ENCODE measurements at places on chromosomes 5 and 9.

- DNase-seq: no peak
Measured at GRCh38 chr5:56212130-56212879, 20.8 kb downstream of the ANKRD55 start.

DNA sequence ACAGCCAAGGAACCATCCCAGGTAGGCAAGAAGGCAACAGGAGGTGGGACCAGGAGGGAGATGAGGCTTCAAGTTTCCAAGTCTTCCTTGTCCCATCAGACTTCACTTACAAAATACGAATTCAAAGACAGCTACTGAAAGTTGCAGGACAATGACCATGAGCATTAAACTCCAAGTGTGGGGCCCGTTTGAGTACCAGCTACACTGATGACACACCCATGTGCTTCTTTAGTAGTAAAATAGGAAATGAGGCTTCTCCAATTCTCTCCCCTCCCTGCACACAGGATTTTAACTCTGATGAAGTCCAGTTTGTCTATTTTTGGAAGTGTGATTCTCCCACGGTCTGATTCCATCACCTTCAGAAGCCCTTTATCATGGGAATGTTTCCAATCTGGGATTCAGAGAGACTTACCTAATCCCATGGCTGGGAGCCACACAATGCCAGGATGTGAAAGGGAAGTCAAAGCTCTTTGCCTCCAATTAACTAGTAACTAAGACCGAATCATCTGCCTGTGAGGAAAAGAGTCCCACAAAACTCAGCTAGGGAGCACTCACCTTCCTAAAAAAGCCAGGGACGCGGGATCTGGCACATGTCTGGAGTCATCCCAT lies 222.8 kb upstream of the MSX2 start:
- DNase-seq: no peak

DNA sequence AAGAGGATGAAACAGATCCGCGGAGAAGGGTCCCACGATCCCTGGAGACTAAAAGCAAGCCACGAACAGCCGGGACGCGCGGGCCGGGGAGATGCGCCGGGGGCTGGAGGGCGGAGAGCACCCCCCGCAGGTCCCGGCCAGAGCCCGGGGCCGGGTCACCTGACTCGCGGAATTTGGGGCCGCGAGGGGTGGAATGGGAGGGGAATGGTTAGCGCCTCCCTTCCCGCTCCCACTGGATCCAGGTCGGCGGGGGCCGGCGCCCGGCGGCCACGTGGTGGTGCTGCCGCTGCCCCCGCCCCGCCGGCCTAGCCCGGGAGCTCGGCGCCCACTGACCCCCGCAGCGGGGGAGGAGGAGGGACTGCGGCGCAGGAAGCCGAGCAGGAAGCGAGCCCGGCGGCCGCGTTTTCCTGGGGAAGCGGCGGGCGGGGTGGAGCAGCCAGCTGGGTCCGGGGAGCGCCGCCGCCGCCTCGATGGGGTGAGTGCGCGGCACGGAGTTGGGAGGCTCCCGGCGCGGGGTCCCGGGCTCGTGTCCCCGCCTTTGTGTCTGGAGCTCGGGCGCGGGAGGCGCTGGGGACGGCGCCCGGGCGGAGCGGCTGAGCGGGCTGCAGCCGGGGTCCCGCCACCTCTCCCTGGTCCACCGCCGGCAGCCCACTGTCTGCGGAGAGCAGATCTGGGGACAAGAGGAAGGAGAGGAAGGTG lies at the start of gene RAI14:
RAI14 (plus strand) TSS at position 328 of the 699 bp plus-strand sequence. CDS start 30,592 bp downstream, outside the sequence.
- no peak for DNase-seq

- DNase-seq: no peak
Measured at GRCh38 chr9:86945728-86946200, 1.5 kb downstream of the GAS1 start.

- no peak for DNase-seq
Measured at GRCh38 chr9:79014929-79015699, 556.7 kb upstream of the TLE4 start.

DNA sequence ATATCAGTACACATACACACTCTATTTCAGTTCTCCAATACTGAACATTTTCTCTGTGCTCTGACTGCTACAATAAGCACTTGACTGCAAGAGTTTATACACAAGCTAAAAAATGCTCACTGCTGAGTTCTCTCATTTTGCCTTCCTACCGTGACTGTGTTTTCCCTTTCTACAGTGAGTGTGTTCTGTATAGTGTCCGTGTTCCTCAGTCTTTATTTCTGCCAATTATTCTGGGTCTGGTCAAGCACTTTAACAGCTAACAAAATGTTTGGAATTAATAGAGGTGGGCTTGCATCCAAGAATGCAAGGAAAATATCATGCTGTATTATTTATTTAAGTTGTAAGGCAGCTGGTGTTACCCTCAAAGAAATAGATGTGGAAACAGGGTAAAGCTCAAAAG lies 217.0 kb upstream of the NREP start:
- DNase-seq: no peak

DNA sequence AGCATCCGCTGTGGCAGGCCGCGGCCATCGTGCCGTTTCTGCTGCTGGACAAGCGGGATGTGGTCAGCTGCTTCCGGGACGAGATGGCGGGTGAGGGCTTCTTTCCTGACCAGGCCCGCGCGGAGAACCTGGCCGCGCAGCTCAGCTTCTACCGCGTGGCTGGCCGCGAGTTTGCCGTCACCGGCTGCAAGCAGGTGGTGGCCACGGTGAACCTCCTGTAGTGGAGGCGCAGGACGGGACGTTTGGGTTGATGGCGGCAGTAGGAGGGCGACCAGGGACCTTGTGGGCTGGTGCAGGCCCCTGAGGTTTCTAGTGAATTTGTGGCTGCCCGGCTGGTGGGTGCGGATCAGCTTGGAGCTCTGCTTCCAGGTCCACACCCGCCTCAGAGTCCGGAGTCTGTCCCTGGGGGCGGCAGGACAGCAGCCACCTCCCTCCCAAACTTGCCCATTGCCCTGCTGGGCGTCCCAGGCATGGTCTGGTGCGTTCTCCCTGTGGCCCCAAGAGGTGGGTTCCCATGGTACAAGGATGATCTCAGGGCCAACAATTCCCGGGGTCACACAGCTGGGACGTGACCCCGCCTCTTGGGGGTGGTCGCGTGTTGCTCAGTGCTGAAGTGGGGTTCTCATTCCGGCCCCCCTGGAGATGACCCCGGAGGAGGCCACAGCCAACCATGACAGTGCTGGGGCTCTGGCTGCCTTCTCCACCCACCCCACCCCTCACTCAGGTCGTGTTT lies 2.4 kb downstream of the TOR4A start:
- DNase-seq: no peak

DNA sequence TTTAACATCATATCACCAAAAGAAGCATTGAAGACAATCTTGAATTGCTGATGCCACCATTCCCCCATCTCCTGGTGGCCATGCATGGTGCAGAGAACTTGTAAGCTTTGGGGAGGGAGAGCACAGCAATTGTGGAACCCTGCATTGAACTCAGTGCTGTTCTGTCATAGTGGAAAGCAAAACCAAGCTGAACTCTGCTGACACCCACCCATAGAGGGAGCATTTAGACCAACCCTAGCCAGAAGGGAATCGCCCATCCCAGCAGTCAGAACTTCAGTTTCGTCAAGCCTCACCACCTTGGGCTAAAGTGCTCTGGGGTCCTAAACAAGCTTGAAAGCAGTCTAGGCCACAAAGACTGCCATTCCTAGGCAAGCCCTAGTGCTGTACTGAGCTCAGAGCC lies 37.4 kb upstream of the RUSC2 start:
- no peak for DNase-seq

DNA sequence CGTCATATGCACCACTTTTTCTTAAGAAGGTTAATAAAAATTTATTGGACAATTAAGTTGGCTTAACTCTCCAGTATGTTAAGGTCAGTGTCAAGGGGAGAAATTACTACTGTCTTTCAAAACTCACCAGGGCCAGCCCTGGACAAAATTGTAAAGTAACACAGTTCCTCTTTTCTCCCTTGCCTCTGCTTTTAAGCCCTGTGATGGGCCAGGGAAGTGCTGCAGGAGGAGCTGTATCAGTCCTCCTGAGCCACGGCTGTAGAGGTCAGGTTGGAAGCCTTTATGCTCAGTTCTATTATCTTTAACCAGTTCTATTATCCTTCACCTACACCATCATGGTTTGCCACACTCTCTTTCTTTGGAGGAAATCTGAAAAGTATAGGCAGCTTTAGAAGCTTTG lies 11.5 kb upstream of the PPP2R2B start:
- no peak for DNase-seq

DNA sequence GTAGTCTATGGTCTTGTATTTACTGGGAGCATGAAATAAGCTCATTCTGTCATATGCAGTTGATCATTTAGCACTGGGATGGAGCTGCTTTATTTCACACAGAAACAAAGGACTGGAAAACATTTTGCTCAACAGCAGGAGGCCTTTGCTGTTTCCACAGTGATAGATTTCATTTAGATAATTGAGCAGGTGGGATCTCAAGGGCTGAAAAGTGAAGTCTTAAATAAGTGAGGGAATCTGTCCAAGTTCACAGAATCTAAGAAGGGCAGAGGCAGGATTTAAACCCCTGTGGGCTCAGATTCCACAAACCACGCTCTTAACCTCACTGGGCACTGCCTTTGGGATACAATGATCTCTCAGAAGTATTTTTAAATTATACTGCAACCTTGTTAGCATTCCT lies 47.8 kb downstream of the PRLR start:
- DNase-seq: no peak

- no peak for DNase-seq
Measured at GRCh38 chr5:39498278-39498952, 73.6 kb upstream of the DAB2 start.

GRCh38 chr5:121152411-121152810 lies 688.3 kb downstream of the PRR16 start:
- DNase-seq: no peak

GRCh38 chr9:135992486-135993408 lies 31.6 kb upstream of the UBAC1 start:
- no peak for DNase-seq

- DNase-seq: no peak
Measured at GRCh38 chr5:111262153-111262552, 38.0 kb downstream of the CAMK4 start.

GRCh38 chr9:109421026-109421970 lies 76.8 kb downstream of the PTPN3 start:
- DNase-seq: no peak

DNA sequence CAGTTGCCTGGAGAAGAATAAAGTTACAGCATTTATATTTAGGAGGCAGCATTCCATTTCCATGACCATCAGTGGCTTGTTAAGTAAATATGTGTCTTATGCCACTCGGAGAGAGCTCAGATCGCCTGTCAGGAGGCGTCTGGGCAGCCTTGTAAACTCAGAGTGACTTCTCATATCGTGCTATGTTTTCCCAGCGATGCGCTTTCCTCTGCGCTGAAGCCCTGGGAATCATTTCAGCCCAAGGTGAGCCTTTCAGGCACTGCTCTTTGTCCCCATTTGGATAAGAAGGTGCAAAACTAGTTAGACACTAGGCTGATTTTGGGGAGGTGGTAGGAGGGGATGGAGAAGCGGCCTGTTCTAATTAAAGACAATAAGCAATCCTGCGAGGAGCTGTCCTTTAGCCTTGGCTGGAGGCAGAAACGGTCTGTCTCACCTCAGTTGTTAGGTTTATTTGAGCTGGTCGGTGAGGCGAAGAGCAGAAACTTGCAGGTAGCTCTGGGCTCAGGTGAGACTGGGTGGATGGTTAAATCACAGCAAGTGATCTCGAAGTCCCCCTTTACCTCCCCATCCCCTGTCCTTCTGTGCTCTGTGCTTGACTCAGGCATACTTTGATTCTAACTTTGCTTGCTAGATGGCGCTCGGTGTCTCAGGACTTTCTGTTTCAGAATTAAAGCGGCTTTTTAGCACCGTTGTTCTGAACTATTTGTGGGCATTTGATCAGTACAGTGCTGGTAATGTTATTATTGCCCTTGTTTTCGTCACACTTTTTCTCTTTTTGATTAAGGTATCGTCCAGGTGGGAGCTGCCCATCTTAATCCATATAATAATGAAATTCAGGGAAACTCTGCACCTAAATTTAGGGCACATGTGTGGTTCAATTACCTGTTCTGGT lies 24.6 kb downstream of the NR2F1 start:
- DNase-seq: no peak

- no peak for DNase-seq
Measured at GRCh38 chr9:124079176-124079925, 67.8 kb downstream of the LHX2 start.

- peak; percentile 10 for DNase-seq
Measured at GRCh38 chr5:174311531-174312269, 266.2 kb downstream of the NSG2 start.

- DNase-seq: no peak
Measured at GRCh38 chr5:72071906-72072305, 35.4 kb upstream of the MAP1B start.

DNA sequence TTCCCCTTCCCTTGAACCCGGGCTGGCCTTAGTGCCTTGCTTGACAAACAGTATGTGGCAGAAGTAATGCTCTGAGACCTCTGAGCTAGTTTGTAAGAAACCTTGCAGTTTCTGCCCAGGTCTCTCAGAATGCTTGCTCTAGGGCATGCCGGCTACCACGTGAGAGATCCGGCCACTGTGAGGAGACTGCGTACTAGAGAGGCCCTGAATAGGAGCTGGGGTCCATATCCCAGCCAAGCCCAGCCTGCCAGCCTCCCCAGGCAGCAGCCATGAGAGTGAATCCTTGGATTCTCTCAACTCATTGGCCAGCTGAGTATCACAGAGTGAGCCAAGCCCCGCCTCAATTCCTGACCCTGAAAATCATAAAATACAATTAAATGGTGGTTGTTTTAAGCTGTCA lies 16.0 kb upstream of the COL15A1 start:
- no peak for DNase-seq

DNA sequence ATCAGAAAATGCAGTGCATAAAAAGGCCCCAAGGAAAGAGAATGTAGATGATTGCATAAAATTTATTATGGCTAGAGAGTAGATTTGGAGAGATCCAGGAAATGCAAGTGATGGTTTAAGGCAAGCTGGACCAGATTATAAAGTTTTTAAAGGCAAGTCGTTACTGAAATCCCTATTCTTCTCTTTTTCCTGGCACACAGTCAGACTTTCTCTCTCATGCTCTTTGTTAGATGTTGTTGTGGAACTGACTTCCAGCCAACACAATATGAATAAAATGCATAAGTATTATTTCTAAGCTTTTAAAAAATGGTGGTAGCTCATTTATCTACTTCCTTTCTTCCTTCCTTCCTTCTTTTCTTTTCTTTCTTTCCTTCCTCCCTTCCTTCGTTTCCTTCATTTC lies 1085.4 kb upstream of the CDH6 start:
- DNase-seq: no peak

GRCh38 chr9:71628247-71628646 lies 140.1 kb downstream of the CEMIP2 start:
- DNase-seq: no peak

DNA sequence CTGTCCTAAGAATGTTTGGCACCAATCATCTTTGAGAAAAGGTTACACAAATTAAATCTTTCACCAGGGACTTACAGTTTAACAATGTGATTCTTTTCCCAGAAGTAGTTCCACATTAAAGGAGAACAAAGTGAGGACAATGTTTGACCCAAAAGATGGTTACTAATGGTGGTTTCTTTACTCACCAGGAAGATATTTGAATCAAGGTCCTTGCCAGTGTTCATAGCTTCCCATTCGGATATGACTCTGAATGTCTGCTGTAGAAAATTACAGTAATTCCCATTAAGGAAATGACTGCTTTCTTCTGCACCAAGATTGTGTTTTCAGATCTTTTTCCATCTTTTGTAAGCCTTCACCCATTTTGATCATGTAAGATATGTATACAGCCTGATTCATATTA lies 114.6 kb upstream of the ADAMTSL1 start:
- DNase-seq: no peak

GRCh38 chr5:157327771-157328170 lies 61.8 kb downstream of the CYFIP2 start:
- DNase-seq: no peak

GRCh38 chr5:107593009-107593408 lies 77.7 kb downstream of the EFNA5 start:
- no peak for DNase-seq

GRCh38 chr9:14271093-14271673 lies 42.8 kb downstream of the NFIB start:
- DNase-seq: no peak

Data from stimulated activated CD8-positive, alpha-beta memory T cell treated with anti-CD3 and anti-CD28 coated beads, Interleukin-4, amount 100 ng/mL, for 4 hours (primary cell).